NCI-H510A treated with DMSO at 0.1 percent for 48 hours (cell line): ENCODE measurements at places on chromosomes 2 and 18.

- no peak for DNase-seq
Observed at GRCh38 chr2:147773479-147773878, 71.3 kb upstream of the ACVR2A start.

DNA sequence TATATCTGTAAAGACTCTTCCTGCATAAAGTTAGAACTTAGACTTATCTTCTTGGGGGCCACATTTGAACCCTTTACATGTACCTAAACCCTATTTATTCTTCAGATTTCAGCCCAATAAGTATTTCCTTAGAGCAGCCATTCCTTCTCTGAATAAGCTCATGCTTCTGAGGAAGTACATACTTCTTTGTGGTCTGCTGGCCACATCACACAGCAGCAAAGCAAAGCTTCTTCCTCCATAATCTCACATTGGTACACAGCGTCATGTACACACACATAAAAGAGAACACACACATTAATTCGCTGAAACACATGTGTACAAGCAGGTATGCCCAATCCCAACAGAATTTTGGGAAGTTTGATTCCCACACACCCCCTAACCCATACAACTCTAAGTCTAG, 331.0 kb downstream of the CDH2 start:
- no peak for DNase-seq

- DNase-seq = no peak
Observed at GRCh38 chr2:10165282-10165681, 42.7 kb downstream of the RRM2 start.

DNA sequence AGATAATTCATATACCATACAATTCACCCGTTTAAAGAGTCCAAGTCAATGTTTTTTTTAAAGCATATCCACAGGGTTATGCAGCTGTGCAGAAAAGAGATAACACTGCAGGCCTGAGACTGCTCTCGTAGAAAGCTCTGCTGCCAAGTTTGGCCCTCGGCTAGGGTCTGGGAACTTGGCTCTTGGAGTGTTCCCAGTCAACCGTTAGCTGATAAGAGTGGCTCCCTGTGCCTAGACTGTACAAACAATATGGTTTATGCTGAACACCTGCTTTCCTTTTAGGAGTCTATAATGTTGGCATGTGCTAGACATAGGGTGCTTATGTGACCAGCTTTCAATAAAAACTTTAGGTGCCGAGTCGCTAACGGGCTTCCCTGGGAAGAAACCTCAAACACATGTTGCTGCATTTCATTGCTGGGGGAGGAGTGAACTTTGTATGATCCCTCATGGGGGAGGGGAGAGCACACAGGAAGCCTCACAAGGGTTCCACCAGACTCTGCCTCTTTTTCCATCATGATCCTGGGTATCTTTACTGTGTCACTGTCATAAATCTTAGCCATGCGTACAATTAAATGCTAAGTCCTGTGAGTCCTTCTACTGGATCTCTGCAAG, 34.7 kb downstream of the RFX8 start:
- DNase-seq = peak; percentile 45

GRCh38 chr18:7638321-7638720, 71.2 kb downstream of the PTPRM start:
- no peak for DNase-seq

DNA sequence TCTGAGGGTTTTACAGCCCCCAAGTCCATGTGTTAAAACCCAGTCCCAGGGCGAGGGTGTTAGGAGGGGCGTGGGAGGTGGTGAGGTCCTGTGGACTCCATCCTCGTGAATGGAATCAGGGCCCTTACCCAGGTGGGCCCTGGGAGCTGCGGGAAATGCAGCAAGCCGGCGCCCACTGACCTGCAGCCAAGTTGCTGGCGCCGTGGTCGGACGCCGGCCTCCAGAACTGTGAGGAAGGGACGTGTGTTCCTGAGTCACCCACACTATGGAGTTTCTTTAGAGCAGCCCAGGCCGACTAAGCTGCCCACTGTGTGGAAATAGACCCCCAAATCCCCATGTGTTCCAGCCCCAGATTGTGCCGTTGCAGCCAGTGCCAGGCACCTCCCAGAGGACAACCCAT, 26.4 kb downstream of the CTDP1 start:
- no peak for DNase-seq

DNA sequence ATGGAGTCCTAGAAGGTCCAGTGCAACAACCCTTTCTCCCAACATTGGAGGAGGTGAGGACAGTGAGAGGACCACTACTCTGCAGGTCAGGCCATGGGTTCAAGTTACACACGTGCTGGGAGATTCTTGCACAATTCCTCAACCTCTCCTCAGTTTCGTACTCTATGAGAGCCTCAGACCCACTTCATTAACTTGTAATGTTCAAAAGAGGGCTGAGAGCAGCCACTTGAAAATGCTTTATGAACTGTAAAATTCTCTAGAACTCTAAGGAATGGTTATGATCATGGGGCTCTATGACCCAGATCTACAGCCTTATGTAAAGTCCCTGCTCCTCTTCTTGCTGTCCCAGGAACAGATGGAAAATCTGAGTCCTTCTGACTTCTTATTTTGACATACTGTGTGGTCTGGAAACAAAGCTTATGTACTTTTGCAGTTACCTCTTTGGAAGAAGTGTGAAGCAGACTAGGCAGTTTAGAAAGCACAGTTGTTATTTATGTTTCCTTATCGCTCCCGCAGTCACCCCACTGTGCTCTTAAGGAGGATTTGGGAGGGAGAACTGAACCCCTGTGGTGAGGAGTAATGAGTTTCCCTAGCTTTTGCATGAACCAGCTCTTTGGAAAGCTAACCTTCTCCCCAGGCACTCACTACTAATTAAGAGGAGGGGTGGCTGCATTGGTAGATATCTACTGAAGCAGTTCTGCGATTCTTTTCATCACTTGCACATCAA, 296.6 kb downstream of the LRRTM1 start:
- no peak for DNase-seq

- DNase-seq = no peak
Observed at GRCh38 chr2:43616967-43617680, 19.9 kb upstream of the PLEKHH2 start.

DNA sequence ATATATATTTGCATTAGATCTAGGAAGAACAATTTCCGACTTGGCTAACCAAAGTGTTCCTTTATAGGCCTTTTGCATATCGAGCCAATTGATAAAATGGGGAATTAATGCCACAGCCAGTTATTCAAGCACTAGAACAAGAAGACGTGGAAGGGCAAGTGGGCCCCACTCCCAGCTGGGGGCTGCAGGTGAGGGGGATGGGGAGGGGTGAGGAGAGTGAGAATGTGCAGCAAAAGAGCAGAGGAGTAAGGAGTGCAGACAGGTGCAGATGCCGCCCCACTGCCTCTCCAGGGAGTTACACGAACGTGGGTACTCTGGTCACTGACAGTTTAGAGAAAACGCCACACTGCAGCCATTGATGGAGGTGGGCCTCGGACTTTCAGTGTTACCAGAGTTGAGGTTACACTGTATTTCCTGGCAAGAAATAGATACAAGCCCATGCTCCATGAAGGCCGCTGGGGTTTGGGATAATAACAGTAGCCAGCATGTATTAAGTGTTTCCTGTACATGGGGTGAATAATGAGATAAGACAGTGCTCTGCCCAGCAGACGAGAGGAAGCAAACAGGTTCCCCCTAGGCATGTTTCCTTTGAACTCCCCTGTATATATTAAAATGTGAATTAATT, 40.9 kb downstream of the GORASP2 start:
- DNase-seq = peak; percentile 55

DNA sequence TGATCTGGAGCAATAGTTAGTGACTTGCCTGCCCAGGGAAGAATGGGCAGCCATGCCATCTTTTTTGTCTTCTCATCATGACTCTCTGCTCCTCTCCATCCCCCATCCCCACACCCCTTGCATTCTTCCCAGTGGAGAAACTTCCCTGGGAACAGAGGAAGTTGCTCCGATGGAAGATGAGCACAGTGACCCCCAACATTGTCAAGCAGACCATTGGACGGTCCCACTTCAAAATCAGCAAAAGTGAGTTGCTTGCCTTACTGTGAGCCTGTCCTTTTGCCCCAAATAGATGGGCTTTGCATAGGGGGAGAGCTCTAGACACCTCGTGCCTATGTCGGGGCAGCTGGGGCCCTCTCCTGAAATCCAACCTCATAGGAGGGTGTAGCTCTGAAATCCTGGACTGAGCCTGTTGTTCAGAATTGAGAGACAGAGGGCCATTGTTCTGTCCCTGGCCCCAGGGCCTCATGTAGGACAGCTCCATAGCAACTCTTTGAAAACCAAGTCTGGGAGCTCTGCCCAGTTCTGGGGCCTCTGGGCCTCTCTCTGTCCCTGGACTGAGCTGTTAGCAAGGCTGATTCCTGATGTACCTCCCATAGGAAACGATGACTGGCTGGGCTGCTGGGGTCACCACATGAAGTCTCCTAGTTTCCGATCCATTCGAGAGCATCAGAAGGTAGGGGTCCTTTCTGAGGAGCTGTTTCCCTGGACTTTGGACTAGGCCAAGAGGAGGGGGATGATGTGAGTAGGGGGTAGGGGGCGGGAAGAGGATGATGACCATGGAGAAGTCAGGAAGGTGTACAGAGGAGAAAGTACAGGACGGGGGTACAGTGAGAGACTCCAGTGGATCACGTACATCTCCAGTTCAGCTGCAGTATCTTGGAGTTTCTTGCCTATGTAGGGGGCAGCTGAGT, 35.2 kb downstream of the TTLL4 start:
- no peak for DNase-seq

DNA sequence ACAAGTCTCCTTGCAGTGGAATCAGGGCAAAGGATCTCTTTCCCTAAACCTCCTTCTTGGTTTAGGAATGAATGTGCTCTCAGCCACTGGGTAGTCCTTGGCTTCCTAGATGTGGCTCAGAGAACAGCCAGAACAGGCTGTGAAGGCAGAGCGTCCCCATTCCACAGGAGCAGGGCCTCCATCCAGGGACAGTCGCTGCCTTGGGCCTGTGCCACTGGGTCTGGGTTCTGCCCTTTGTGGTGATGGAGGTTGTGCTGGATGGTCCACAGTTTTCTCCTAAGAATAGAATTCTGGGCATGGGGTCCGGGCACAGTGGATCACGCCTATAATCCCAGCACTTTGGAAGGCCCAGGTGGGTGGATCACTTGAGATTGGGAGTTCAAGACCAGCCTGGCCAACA, 516.5 kb upstream of the RAB6C start:
- DNase-seq = no peak

GRCh38 chr2:15427987-15428386, 133.1 kb downstream of the NBAS start:
- no peak for DNase-seq

DNA sequence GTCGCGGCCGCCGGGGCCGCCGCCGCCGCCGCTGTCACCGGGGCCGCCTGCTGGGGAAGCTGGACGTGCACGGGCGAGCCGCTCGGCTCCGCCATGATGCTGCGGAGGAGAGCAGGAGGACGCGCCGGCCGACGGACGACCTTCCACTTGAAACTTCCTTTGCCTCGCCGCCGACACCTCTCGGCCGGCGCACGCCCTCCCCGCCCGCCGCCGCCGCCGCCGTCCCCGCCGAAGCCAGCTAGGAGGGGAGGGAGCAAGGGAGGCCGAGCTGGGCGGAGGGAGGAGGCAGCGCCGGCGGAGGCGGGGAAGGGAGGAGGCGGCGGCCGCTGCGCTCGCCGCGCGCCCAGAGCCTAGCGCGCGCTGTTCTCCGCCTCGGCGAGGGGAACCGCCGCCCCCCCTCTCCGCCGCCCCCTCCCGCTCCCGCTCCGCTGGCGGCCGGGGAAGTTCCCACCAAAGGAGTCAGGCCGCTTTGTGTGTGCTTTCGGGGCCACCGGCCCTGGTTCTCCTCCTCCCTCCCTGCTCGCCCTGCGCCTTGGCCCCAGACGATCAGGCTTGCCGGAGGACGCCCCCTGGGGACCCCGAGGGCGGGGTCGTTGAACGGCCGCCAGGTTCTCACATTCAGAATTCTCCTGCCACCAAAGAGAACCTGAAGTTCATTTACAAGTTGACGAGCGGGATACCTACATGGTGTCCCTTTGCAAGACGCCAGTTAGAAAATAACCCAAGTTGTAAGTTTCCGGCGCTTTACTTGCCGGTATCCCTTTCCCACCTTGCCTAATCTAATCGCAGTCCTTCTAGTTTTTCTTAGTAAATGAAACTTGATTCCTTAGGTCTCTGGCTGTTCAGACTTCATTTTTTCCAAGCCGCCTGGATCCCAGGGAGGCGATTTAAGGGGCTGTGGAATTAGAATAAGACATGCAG, at the start of gene STK39:
Gene STK39, minus strand, starts transcription at position 255 of the 921 bp plus-strand sequence. Its CDS starts 160 bp downstream, at position 95.
- peak; percentile 59 for DNase-seq

- DNase-seq = no peak
Observed at GRCh38 chr2:63127594-63127993, 77.0 kb downstream of the OTX1 start.

DNA sequence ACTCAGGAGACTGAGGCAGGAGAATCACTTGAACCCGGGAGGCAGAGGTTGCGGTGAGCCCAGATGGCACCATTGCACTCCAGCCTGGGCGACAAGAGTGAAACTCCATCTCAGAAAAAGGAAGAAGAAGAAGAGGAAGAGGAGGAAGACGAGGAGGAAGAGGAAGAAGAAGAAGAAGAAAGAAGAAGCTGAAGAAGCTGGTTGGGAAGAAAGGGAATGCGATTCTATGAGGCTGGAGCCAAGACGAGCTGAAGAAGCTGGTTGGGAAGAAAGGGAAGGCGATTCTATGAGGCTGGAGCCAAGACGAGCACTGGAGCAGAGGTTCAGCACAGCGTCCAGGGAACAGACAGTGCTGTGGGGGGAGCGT, 30.3 kb upstream of the TAF1B start:
- no peak for DNase-seq

- DNase-seq = peak; percentile 61
Observed at GRCh38 chr2:216807857-216808272, 52.0 kb downstream of the TNP1 start.

- no peak for DNase-seq
Observed at GRCh38 chr2:59440491-59440890, 1113.0 kb downstream of the BCL11A start.

- DNase-seq = no peak
Observed at GRCh38 chr2:14619441-14619840, 13.1 kb upstream of the LRATD1 start.

DNA sequence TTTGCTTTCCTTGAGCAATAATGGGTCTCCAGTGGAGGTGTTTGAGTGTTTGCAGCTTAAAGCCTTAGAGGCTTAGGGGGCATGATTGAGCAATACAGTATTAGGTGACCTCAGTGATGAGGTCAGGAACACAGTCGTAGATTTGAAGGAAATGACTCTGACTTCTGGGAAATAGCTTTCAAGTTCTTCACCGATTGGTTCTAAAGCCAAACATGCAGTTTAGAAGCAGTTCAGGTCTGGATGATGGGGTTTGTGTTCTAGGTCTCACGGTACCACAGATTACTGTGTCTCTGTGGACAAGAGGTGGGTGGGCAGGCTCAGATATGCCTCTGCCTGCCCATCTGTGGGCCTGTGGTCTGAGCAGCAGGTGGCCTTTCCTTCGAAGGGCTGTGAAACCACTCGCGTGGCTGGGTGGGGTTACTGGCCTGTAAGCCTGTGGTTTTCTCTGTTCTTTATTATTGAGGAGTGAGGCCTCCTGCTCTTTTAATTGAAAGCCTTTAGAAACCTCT, 7.8 kb downstream of the MTHFD2 start:
- no peak for DNase-seq
